ENCODE measurements at places on chromosomes 5 and 9. TPM values are rescaled to one million over a fixed set of nuclear protein-coding genes. Genes with fewer than 3 reads are reported as not detected.

DNA sequence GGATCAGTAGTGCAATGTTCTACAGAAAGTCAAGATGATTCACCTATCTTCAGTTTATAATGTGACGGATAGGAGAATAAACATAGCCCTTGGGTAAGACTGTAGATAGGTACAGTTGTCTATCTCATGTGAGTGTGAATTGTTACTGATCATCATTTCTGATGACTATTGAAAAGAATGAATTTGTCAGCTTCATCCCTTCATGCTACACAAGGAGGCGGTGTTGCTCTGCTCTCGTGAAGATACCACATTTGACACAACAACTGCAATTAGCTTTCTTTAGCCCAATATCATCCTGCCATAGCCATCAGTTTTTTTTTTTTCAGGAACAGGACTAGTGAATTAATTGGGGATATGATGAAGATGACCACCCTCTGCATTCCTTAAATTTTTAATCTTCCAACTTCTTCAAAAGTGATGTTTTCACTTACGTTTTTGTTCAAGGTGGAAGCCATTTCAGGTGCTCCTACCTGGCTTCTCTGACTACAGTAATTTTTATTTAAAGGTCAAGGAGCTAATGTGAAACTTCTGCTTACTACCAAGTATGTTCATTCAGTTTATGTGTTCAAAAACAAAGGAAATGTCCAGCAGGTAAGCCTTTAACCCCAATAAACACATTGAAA, 152.9 kb upstream of the MOCS2 start:
- peak; percentile 44 for DNase-seq

The PKD2L2 gene
- total RNA-seq = not detected

The PCDHA2 gene
- total RNA-seq = 0.03 TPM

- no peak for DNase-seq
Observed at GRCh38 chr5:10173716-10174115, 76.0 kb downstream of the ATPSCKMT start.

DNA sequence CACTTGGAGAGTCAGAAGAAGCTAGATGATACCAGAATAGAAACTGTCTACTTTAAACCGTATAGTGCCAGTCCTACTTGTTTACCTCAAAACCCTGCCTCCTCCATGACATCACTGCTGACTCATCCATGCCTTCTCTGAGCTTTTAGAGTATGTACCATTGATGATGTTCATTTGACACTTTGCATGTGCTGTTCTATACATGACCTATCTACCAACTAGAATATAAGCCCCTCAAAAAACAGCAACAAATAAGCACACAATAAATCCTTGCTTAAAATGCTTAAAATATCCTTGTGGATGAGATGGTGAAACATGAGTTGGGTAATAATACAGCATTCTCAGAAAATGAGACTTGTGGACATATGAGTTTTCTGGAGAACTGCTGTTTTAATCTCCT, 2.6 kb downstream of the CTNNAL1 start:
- DNase-seq = peak; percentile 59
